RPMI7951 (cell line): ENCODE measurements at places on chromosomes 7 and 10. TPM values are rescaled to one million over a fixed set of nuclear protein-coding genes. Genes with fewer than 3 reads are reported as not detected.

- DNase-seq: peak; percentile 81
These were observed 52.5 kb downstream of the PROSER2 start for GRCh38 chr10:11875494-11876281.

GRCh38 chr10:17022896-17023295 lies 106.7 kb downstream of the CUBN start:
- DNase-seq: peak; percentile 55

- peak; percentile 64 for DNase-seq
These were observed 535.9 kb downstream of the AUTS2 start for GRCh38 chr7:70134029-70134770.

Gene GTPBP10
- 27.5 and 28.1 TPM in 2 replicates for total RNA-seq

GRCh38 chr7:95303013-95303905 lies 21.1 kb downstream of the PON1 start:
- DNase-seq: no peak

- DNase-seq: no peak
These were observed 561.7 kb downstream of the GATA3 start for GRCh38 chr10:8616166-8616565.

DNA sequence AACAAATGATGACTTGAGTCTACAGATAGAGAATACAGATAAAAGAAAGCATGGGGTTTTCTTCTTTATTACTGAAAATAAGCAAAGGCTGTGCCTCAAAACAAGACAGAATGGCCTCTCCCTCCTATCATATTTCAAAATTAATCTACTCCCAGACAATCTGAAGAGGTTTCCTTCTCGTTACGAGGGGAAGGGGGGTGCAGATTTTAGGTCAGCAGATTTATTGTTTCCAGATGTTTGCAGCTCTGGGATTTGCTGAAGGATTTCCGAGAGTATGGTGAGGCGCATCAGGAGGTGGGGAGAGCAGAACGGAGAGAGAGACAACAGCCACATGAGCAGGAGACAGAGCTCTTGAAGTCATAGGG lies 89.8 kb downstream of the KIAA1549 start:
- DNase-seq: peak; percentile 89

- DNase-seq: no peak
These were observed 176.1 kb upstream of the KLF6 start for GRCh38 chr10:3961082-3961481.

DNA sequence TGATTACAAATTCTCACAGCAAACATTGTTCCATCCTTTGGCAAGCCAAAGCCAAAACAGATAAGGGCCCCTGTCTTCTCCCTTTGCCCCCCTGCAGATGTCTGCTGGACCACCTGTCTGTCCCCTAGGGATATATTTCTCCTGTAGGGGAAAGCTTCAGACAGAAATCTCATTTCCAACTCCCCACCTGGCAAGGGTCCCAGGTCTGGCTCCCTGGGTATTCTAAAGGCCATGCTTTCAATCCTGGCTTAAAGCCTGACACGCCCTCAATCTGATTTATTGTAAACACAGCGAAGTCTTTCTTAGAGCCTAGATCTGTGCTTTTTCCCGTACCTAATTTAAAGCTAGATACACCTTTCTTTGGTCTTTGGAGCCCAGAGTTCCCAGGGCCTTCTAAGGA lies 66.1 kb downstream of the KCNMA1 start:
- DNase-seq: no peak

GRCh38 chr10:31134311-31134952 lies 102.8 kb upstream of the ZNF438 start:
- DNase-seq: peak; percentile 94

- no peak for DNase-seq
These were observed 141.9 kb upstream of the RHEB start for GRCh38 chr7:151661587-151661986.

Gene TBC1D12
- total RNA-seq: 8.7 and 9.4 TPM in 2 replicates

DNA sequence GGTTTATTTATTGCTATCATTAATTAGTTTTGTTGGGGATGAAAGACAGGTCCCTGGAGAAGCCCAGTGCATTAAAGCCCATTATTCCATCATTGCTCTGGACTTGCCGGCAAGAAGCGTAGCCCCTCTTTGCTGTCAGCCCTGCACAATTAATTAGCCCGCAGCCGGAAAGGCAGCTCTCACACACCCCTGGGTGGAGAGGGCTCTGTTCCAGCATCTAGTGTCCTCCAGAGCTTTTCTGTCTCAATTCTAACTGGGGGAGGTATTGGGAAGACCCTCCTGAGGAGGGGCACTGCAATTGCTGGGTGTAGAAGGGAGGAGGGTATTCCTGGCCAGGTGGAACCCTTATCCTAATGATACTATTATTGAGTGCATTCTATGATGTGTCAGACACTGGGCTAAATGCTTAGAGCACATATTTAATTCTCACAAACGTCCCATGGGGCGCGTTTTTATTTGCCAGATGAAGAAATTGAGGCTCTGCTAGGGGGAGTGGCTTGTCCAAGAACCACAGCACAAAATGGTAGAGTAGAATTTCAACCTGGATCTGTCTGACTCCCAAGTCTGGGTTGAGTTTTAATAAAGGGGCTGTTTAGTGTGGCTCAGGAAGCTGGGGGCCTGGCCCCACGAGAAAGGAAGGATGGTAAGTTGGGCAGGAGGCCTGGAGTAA lies 148.1 kb upstream of the PCBD1 start:
- no peak for DNase-seq

GRCh38 chr10:62076891-62077290 lies 175.4 kb downstream of the ARID5B start:
- DNase-seq: peak; percentile 67

Gene FAM221A
- 0.72 and 1.7 TPM in 2 replicates for total RNA-seq

- no peak for DNase-seq
These were observed 573.9 kb upstream of the PCDH15 start for GRCh38 chr10:55374917-55375316.

GRCh38 chr10:35580423-35580770 lies 24.7 kb upstream of the GJD4 start:
- no peak for DNase-seq

Gene MET
- total RNA-seq: 52.7 and 62.1 TPM in 2 replicates

Gene TIMM23B
- total RNA-seq: 6.7 and 8.8 TPM in 2 replicates

Gene CYP3A5
- 0.24 and 0.49 TPM in 2 replicates for total RNA-seq

- DNase-seq: peak; percentile 54
These were observed 59.0 kb upstream of the SORCS3 start for GRCh38 chr10:104581884-104582601.

GRCh38 chr7:1579481-1580421 lies 9.9 kb upstream of the PSMG3 start:
- DNase-seq: peak; percentile 59

- DNase-seq: no peak
These were observed 58.6 kb downstream of the ADRB1 start for GRCh38 chr10:114102256-114102655.

Gene CDH23
- total RNA-seq: not detected in 2 replicates

Gene RBP4
- not detected in 2 replicates for total RNA-seq

Gene UNC5B
- 19.3 and 25.3 TPM in 2 replicates for total RNA-seq

Gene KCNH2
- total RNA-seq: not detected in 2 replicates

DNA sequence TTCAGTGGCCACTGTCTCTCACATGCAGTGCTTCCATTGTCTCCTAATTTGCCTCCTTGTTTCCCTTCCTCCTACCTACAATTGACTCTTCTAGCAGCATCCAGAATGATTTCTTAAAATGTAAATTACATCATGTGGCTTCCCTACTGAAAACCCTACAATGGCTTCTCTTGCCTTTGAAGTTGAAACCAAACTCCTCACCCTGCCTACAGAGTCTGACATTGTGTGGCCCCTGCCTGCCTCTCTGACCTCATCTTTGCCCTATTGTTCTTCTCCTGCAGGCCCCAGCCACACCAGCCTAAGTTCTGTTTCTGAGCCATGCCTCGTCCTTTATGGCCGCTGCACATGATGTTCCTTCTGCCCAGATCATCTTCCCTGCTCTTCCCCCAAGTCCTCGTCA lies 35.8 kb upstream of the CDK1 start:
- no peak for DNase-seq

- DNase-seq: no peak
These were observed 425.7 kb upstream of the SEMA3D start for GRCh38 chr7:85612514-85612913.

Gene SVOPL
- total RNA-seq: not detected in 2 replicates

DNA sequence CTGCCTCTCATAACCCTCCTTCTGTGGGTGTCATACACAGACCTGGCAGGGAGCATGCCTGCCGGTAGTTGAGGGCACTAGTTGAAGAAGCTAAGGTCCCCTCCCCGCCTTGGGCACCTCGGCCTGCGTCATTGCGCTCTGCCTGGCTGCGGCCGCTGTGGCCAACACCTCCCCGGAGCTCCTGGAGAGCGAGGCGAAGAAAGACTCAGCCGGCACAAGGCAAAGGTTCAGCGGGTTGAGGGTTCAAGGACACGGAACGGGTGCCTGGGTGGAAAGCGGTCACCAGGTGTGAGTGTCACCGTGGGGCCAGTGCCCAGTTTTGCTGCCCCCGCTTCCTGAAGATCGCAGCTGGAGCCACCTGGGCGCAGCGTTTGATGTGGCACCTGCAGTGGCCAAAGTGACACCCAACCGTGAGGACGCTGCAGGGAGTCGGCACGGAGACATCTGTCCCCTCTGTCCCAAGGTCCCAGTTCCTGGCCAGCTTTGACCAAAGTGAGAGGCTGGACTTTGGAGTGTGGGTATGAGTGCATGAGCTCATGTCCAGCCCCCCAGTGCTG lies 14.8 kb upstream of the ZNF735 start:
- no peak for DNase-seq

- DNase-seq: no peak
These were observed 4.7 kb downstream of the VOPP1 start for GRCh38 chr7:55567571-55567970.
